Esophagus squamous epithelium (tissue), 5 donors: ENCODE measurements at places on chromosomes 2 and 18.

- DNase-seq, result no peak
These were observed 220.1 kb downstream of the OTX1 start for GRCh38 chr2:63270717-63271116.

GRCh38 chr2:80858965-80859364, 554.4 kb upstream of the LRRTM1 start:
- no peak for DNase-seq

DNA sequence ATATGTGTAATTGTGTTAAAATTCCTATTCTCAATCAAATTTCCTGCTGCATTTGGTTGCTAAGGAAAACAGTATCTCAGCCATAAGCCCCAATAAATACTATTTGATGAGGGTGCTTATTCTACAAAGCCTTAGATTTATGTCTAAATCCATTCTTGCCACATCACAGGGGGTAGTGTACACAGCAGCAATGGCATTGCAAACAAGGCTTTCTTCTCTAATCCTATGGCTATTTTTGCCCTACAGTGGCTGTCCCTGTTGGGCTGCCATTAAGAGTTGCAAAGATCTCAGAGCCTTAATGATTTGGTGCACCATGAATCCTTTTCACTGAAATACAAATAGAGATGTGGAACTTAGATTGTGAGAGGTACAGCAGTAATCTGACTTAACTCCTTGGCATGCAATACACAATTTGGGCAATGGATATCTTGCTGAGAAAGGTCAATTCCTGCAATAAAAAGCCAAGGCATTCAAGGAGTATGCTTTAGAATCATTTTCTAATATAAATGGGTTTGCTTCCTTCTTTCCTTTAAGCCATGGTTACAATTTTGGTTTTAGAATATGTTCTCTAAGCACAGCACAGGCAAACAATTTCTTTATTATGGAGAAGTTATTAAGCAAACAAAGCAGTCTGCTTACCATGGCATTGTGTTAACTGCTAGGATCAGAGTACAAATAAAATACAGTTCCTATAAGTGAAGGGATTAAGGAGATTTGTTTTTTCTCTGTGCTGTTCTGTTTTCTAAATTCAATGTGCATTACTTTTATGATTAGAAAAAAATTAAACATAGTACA, 69.8 kb upstream of the CD302 start:
- DNase-seq, result no peak

GRCh38 chr2:150160058-150160457, 327.4 kb downstream of the RND3 start:
- no peak for DNase-seq

DNA sequence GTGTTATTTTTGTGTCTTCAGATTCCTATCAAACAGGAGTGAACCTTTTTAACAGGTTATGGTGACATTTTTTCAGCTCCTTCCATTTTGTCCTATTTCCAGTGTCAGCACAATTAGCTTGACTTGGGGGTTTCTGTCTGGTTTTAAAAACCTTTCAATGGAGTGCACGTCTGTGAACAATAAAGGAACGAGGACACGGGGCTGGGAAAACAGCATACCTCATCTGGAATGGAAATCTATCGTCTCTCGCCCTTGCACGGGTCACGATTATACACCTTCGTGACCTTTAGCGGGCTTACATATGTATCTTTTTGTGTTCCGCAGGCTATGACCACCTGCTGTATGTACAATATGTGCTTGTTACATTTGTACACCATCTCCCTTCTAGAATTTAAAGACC, 2.3 kb upstream of the ZNF532 start:
- DNase-seq, result no peak

GRCh38 chr2:122236152-122236874, 480.9 kb downstream of the TSN start:
- DNase-seq, result no peak

DNA sequence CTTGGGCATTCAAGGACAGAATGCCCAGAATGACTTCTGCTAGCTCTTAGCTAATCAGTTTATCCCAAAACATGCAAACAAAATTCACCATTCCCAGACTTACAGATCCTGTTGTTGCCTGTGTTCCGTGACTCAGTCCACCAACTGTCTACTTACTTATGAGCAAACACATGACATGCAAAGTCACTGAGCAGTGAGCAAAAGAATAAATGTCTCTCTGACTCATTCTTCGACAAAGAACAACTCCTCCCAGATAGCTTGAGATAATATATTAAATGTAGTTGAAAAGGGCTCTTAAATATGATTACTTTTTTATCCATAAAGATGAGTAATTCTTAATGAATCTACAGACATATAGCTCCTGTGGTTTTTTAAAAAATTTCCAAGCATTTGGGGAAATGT, 9.0 kb upstream of the CREG2 start:
- DNase-seq, result no peak

DNA sequence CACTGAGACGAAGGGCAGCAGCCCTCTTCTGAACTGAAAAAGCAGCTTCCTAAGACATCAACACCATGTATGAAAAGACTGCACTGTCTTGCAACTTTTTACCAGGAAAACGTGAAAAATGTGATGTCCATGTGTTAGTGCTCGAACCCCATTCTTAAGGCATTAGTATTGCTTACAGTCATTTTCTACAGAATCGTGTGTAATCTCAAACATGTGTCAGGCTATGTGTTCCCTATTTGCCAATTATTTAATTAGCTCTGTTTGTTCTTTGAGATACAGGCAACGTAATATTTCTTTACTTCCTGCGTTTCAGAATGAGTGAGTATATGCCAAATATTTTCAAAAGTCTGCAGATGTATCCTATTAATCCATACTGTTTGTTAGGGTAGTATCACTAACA, 307.7 kb upstream of the CCDC68 start:
- no peak for DNase-seq

- DNase-seq, result no peak
These were observed 836.9 kb upstream of the FANCL start for GRCh38 chr2:59077981-59078531.

DNA sequence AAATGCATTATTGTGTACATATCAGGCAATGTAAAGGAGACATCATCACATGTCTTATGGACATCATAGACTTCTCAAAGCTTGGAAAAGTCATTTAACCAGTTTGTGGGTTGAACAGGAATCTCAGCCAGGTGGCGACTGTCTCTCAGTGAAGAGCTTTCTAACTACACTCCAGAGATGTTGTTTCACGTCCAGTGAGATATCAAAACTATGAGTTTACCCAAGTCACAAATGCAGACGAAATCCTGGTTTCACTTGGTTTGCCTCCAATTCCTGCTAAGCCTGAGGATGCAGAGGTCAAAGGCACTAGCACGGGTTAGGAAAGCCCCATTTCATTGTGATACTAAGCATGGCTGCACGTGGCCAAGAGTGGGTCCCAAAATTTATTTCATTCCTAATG, 384.5 kb upstream of the MEIS1 start:
- no peak for DNase-seq

DNA sequence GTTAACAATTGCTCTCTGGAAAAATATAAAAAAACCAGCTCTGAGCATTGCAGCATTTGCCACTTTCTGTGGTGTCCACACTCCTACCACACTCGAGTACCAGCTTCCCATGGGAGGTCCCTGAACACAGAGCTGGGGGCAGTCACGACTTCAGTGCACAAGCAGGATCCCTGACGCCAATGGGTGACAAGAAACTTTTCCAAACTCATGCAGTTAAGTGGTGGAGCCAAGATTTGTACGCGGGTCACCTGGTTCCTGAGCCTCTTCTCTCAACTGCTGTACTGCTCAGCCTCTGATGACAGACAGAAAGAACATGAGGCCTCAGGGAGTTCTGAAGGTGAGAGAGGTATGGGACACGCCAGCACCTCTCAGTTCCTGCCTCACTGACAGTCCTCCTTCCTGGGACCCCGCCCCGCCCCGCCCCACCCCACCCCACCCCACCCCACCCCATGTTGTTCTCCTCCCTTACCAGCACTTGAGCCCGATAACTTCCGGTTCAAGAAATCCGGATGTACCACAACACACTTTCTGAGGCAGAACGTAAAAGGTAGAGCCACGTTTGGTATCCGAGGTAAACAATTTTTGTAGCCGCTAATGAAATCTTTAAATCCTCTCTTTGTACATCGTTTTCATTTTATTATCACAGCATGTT, 287.6 kb downstream of the MYCN start:
- DNase-seq, result no peak

DNA sequence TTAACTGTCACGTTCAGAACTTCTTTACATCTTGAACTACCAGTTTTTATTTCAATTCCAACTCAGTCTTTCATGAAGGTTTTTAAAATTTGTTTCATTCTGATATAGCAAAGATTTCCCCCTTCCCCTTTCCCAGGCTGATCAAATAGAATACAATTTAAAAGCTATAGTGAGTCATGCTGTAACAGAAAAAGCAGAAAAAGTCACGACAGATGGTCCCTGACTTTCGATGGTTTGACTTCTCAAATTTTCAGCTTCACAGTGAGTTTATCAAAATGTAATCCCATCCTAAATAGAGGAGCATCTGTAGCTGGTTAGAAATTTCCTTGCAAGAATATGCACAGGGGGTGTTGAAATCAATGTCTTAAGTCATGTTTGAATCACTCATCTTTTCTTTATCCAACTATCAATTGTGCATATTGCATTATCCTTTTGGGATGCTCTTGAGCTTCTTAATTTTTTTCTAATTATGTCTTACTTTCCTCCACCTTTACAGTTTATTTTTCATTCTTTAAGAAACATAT, 500.3 kb downstream of the LRP1B start:
- DNase-seq, result no peak

DNA sequence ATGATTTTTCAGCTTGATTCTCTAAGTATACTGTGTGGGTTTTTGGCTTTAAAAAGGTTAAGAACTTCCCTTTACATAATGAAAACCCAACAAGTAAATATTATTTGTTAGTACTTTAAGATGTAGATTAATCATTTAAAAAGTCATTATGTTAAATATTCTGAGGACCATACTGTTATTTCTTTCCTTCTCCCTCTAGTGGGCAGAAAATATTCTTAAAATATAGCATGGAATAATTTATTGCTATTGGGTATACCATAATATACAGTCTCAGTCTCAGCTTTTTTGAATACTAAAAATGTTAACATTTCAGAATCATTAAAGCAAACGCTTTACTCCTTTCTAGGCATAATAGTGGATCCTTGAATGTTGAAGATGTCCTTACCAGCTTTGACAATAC, 28.1 kb downstream of the CAMKMT start:
- DNase-seq, result no peak
